ENCODE measurements at places on chromosomes 13 and 19.
A peak's percentile ranks its signal among the peaks of the same experiment; 100 is the strongest.

GRCh38 chr19:54554896-54555295 lies 18.7 kb upstream of the LILRA2 start:
- DNase-seq, result no peak

GRCh38 chr13:102928941-102929675 lies 83.3 kb downstream of the ERCC5 start:
- no peak for DNase-seq

DNA sequence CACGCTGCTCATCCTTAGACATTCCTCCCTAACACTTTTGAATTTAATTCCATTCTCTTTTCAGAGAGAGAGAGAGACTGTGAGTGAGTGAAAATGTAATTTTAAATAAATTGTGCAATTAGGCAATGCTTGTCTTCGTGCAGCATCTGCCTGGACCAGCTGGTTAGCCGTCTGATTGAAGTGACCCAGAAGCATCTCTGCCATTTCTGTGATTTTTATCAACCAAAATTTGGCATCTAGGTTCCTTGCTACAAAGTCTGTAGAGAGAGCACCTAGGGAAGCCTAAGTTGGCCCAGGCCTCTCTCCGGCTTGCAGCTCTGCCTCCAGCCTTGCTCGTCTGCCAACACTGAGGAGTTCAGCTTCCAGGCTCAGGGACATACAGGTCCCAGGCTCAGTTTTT lies 138.6 kb upstream of the GPR12 start:
- DNase-seq, result no peak

GRCh38 chr19:50377051-50377461 lies 799 bp downstream of the NR1H2 start:
- DNase-seq, result peak; percentile 63

- DNase-seq, result no peak
Observed at GRCh38 chr19:4581666-4582553, 22.4 kb upstream of the SEMA6B start.

DNA sequence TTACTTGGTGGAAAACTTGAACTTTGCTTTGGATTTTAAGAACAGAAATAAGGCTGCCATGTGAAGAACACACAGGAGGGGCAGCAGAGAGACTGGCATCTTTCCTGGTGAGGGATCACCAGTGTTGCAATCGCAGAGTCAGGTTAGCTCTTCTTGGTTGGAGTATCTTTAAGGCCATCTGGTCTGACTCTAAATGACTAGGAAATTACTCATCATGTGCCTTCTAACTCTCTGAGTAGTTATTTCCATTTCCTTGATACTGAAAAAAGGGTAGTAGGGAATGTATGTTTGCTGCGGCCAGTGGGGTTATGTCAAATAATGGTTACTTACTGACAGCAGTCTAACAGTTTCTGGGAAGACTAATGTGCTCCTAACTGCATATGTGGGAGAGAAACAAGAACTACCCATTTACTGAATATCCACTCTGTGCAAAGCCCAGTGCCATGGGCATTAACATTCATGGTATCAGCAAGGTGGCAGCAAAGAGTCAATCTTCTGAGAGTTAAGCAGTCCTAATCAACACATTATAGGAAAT lies 122.1 kb downstream of the COG6 start:
- peak; percentile 31 for DNase-seq

DNA sequence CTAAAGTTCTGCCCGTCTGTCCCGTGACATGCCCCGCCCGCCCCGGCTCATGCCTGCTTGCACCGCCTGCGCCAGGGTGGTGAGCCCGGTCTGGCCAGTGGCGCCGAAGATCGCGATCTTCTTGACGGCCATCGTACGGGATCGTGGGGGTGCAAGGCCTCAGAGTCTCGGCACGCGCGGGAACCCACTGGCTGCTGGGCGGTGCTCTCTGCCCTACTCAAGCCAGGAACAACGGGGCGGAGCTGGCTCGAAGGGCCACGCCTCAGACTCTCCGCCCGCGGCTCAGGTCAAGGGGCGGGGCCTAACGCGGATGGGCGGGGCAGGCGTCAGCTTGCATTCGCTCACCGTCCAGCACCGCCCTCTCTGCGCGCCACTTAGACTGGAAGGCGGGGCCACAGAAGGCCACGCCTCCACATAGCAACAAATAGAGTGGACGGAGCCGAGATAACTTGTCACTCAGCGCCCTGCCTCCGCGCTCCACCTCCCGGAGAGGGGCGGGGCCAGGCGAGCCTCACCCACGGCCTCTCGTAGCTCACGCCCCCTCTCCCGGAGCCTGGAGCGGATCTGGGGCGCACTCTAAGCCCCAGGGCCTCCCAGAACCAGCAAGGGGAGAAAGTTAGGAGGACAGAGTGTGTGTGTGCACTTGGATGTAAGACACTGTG lies at the start of gene BLVRB:
Gene BLVRB, minus strand, starts transcription at position 189 of the 662 bp plus-strand sequence. Its CDS starts 57 bp downstream, at position 132.
- DNase-seq, result peak; percentile 100

GRCh38 chr19:47176627-47177090 lies 46.0 kb downstream of the SAE1 start:
- peak; percentile 50 for DNase-seq

DNA sequence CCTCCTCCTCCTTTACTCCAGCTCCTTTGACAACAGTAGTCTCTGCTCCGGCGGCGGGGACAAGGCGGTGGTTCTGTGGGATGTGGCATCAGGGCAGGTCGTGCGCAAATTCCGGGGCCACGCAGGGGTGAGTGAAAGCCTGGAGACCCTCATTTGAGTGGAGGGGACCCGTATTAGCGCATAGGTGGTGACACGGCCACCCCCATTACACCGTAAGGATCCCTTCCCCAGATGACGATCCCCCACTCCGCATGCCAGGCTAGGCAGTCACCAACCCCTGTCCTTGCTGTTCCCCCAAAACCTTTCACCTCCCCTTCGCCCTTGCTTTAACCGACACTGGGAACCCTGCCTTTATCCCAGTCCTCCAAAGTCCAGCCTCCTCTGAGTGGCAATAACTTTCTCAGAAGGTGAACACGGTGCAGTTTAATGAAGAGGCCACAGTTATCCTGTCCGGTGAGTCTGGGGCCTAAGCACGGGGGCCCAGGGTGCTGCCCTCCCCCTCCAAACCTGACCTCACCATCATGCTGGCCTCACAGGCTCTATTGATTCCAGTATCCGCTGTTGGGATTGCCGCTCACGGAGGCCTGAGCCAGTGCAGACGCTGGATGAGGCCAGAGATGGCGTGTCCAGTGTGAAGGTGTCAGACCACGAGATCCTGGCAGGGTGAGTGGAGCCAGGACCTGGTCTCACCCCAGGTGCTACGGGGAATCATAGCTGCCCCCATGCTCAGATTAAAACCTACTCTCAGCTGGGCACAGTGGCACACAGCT lies 3.7 kb downstream of the WDR83 start:
- no peak for DNase-seq

GRCh38 chr13:76813000-76813691 lies 73.1 kb downstream of the KCTD12 start:
- no peak for DNase-seq

DNA sequence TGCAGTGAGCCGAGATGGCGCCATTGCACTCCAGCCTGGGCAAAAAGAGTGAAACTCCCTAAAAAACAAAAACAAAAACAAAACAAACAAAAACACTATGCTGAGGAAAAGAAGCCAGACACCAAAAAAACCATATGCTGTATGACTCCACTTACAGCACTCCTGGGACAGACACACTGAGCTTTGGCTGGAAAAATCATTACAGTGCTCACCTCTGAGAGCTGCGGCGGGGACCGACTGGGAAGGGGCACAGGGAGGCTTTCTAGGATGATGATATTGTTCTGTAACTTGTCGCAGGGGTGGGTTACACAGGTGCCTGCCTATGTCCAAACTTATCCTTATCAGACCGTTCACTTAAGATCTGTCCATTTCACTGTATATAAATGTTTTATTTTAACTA lies 7.8 kb downstream of the PNMA8A start:
- DNase-seq, result no peak

- DNase-seq, result peak; percentile 15
Observed at GRCh38 chr19:23823952-23824389, 65.3 kb upstream of the ZNF681 start.

- no peak for DNase-seq
Observed at GRCh38 chr13:44301639-44302015, 72.0 kb upstream of the SERP2 start.

Data from activated CD4-positive, alpha-beta T cell treated with anti-CD3 and anti-CD28 coated beads, Interleukin-2, amount 50 U/mL, for 48 hours (primary cell).